ENCODE measurements at places on chromosomes 16 and 17.
A peak's percentile ranks its signal among the peaks of the same experiment; 100 is the strongest.

GRCh38 chr16:77868478-77868877 is 80.1 kb downstream of the VAT1L start:
- DNase-seq = no peak

DNA sequence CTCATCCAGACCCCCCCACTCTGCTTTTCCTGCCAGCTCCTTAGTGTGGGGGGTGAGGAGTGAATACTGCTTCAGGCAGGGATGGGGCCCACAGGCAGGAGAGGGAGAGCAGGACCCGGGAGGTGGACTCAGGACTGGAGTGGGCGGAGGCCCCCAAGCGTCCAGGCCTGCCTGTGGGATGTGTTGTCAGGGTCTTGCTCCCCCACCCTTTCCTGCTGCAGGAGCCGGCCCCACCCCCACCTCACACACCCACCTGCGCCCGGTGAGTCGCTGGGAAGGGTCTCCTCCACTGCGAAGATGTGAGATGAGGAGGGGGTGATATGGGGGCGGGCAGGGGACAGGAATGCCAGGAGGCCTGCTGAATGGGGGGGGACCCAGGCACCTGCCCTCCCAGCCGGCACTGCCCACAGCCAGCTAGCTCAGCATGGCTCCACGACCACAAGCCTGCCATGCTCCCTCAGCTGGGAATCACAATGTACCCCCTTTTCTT is 1.1 kb downstream of the FAM171A2 start:
- no peak for DNase-seq

DNA sequence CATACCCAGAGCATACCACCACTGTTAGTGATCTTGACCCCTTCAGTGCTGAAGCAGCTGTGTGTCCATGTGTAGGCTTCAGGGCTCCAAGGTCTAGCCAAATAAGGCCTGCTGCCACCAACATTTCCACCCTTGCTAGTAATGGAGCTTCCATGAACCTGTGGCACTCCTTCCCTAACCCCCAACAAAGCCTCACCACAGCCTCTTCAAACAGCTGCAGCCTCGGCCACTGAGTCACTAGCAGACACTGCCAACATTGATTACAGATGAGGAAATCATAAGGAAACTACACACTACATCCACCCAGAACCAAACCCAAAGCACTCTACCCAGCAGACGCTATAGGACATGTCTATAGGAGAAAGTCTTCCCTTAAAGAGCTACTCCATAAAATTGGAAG is 610.7 kb downstream of the KCNJ2 start:
- DNase-seq = no peak

- no peak for DNase-seq
Observed at GRCh38 chr17:30809867-30810266, 14.6 kb downstream of the CRLF3 start.

- no peak for DNase-seq
Observed at GRCh38 chr17:78954684-78955083, 25.0 kb downstream of the LGALS3BP start.

DNA sequence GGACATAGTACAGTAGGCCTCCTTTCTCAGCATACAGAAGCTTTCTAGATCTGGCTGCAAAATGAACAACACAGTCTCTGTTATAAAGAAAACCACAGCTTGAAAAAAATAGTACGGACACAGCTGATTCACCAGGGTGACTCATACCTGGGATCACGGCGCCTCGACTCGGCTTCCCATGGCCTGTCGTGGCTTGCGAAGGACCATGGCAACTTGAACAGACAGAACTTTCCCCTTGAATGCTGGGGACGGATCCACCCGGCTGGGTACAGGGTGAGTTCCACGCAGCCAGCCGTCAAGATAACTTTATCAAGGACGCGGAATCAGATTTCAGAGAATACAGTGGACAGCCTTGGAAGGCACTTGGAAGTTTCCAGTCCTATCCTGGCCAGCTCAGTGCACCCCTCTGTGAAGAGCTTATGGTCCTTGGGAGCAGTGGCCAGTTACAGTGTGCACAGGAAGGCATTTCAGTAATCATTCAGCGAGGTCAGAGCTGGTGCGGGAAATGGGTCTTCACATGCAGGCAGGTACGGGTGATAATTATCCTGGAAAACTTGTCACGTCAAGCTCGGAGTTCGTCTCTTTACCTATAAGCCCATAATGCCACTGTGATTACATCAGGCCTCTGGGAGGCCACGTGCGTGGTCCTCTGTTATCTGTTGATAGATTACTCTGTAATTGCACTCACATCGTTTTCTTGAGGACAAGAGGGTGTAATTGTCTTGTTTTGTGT is 57.9 kb upstream of the MAF start:
- DNase-seq = no peak

GRCh38 chr16:3174618-3175148 is 13.3 kb upstream of the OR1F1 start:
- no peak for DNase-seq

DNA sequence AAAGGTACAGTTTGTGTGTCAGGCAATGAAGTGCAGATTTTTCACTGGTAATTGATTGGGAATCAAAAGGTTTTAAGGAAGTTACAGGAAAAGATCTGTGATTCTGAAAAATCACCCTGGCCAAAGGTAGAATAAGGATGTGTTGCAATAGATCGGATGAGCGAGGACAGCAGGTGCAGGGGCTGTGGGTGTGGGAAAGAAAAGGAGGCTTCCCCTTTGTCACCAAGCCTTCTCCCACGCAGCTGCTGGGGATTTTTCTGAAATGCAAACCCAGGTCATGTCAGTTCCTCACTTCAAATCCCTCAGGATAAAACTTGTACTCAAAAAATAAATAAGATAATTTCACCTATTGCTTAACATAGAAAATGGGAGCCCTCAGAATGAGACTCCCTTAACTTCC is 47.9 kb upstream of the ARHGAP17 start:
- no peak for DNase-seq

GRCh38 chr17:64499805-64500486 is 3.1 kb upstream of the POLG2 start:
- DNase-seq = no peak

DNA sequence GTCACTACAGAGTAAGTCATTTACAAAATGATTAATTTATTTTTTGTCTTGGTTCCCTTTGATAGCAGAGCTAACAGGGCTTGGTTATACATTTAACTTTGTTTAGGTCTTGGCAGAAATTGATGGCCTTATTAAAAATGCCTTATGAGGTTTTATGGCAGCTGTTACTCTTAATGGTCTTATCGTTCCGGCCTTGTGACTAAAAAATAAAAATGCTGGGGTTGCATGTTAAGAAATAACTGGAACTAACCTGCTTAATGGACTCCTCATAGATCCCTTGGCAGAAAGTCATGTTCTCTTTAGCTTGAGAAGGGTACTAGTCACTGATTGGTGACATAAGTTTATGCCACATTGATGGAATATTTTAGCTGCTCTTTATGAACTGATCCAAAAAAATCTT is 18.3 kb downstream of the COX11 start:
- no peak for DNase-seq

GRCh38 chr17:34582185-34582900 is 3.0 kb downstream of the TMEM132E start:
- no peak for DNase-seq

DNA sequence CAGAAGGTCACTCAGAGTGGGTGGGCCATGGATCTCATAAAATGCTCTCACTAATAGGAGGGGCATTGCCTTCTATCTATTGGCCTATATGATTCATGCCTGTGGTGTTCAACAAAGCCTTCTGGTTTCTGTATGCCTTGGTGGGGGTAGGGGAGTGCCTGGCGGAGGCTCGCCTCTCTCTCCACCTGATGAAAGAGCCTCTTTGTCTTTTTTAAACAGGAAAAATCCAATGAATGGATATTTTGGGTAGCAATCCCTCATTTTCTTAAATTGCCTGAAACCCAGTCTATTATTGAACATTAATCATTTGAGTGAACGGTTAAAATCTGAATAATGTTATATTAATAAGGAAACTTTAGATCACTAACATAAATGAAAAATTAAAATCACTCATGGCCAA is 90.6 kb downstream of the TOX3 start:
- no peak for DNase-seq

GRCh38 chr16:73142053-73142854 is 94.3 kb upstream of the ZFHX3 start:
- DNase-seq = no peak

DNA sequence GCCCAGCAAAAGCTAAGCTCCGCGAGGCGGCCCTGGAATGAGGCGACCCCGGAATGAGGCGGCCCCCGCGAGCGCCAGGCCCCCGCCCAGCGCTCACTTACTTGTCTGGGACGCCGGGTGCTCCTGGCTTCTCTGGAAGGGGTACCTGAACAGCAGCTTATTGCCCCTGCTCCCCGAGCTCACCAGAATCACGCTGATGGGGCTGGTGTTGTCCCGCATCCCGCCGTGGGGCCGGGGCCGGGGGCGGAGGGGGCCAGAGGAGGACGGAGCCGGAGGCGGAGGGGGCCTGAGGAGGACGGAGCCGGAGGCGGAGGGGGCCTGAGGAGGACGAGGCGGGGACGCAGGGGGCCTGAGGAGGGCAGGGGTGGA is 440 bp downstream of the NPRL3 start:
- peak; percentile 3 for DNase-seq

DNA sequence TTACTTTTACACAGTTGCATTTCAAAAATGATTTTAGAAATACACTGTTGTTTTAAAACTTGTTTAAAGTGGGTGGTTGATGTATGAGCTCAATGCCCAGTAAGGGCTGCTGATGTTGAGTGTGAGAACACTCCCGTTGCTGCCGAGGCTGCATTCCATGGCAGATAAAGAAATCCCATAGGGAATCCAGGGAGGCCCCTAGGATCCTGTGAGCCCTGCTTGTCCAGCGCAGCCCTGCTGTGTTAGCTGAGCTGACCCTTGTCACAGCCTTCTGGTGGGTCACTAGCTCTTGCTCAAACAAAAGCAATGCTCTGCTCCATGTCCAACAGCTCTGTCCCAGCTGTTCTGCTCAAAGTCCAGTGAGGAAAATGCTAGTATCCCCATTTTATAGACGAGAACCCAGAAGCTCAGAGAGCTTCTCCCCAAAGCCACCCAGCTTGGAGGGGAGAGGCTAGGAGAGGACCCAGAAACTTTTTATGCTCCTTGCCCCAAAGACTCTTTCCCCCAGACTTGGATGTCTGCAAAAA is 18.6 kb upstream of the COL1A1 start:
- DNase-seq = no peak

DNA sequence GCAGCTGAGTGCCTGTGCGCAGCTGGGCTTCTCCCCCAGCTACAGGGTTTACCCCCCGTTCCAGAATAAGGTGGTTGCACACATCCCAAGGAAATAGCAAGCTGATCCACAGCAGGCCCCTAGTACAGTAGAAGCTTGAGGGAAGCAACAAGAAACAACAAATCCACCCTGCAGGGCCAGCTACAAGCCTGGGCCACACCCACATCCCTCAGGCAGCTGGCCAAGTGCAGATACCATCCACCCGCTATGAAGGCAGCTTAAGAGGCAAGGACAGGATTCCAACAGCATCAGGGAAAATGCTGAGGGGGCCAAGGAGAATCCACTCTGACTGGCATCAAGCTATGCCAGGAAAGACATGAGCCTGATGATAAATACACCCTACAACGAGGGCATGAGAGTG is 66.9 kb upstream of the RCVRN start:
- DNase-seq = no peak

GRCh38 chr16:86498671-86499439 is 11.5 kb upstream of the FOXF1 start:
- DNase-seq = no peak

DNA sequence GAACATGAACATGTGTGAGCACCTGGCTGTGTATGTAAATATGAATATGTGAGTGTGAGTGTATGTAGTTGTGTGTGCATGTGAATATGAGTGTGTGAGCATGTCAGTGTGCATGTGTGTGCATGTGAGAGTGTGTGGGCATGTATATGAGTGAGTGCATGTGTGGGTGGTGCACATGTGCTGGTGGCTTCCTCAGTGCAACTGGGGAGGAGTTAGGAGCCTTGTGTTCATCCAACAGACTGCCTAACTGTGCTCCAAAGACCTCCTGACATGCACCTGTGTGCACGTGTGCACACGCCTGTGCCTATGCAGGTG is 1.4 kb downstream of the TMEM235 start:
- DNase-seq = no peak

- no peak for DNase-seq
Observed at GRCh38 chr16:31055613-31056012, 18.4 kb downstream of the ZNF668 start.

GRCh38 chr16:58797137-58797801 is 63.2 kb upstream of the GOT2 start:
- DNase-seq = no peak

- DNase-seq = no peak
Observed at GRCh38 chr17:49926886-49927285, 42.1 kb upstream of the DLX4 start.

GRCh38 chr17:29622337-29623282 is at the start of gene CORO6:
CORO6 (minus strand) TSS chr17:29622912; CDS start chr17:29621421, 1,491 bp downstream.
- DNase-seq = peak; percentile 59

- no peak for DNase-seq
Observed at GRCh38 chr17:77600346-77600745, 358.2 kb upstream of the TNRC6C start.

DNA sequence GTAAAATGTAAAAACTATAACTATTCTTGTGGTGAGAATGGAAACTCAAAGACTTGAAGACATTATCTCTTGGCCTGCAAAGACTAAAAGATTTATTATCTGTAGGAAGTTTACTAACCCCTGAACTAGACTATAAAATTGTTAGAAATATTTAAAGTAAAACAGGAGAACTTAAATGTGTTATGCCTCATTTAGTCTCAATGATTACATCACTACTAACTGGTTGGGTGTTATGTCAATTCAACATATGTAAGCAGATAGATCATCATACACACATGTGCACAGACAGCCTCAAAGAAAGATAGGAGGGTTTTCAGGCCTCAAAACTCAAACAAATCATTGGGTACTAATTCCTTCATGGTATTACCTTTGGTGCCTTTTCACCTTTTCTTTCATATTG is 7.6 kb downstream of the STX8 start:
- no peak for DNase-seq

GRCh38 chr17:35981908-35982330 is 622 bp upstream of the CCL16 start:
- no peak for DNase-seq

- DNase-seq = no peak
Observed at GRCh38 chr17:59859444-59860025, 33.2 kb downstream of the TUBD1 start.

GRCh38 chr16:53115773-53116172 is 61.0 kb downstream of the CHD9 start:
- no peak for DNase-seq

DNA sequence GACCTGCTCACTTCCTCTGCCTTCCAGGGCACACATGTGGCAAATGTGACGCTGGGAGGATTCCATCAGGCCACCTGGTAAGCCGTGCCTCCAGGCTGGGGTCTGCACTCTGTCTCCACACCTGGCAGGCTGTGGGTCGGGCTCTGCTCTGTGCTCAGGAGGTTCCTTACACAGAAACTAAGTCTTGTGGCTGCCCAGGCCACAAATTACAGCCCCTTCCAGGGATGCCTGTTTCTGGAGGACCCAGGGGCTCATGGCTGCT is 58.2 kb downstream of the RMI2 start:
- no peak for DNase-seq

GRCh38 chr16:81901484-81901883 is 109.8 kb downstream of the SDR42E1 start:
- DNase-seq = no peak
